Activated gamma-delta T cell treated with Interleukin-2 at 50 U/mL for 16 hours (primary cell): ENCODE measurements at places on chromosomes 3 and 15.

DNA sequence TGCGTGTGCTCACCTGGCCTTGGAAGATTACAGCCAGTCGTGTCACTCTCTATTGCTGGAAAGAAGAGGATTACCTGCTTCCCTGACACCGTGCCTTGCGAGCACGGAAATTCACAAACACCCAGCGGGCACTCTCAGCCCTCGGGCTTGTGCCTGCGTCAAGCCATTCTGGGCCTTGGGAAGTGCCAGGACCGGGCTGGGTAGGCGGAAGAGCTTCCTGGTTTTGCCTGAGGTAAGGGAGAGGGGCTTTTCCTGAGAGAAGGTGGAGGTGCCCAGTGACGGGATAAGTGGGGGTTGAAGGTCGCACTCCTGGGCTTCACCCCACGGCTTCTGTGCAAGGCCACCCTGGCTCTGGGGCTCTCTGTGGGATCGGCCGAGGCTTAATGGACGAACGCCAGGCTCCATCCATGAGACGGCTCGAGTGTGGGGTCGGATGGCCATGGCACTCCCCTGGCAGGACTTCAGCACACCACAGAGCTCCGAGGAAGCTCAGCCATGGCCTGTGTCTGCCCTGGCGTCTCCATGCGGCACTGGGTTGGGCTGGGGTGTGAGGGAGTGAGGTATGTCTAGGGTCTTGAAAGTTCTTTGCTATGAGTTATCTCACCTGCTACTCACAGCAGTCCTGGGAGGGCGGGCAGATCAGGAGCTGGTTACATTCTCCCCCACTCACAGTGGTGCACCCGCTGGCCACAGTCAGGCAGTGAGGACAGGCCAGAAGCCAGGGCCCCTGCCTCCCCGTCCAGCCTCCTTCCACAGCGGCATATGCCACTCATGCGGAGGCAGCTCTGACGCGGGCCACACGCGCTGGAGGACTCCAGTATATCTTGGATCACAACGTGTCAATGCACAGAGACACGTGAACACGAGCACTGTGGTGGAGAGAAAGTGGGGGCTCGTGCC, 209.0 kb downstream of the XXYLT1 start:
- no peak for DNase-seq

- no peak for DNase-seq
These were observed 29.2 kb downstream of the IFT80 start for GRCh38 chr3:160369784-160370183.

GRCh38 chr3:179972881-179973423, 63.8 kb downstream of the PEX5L start:
- DNase-seq, result no peak

DNA sequence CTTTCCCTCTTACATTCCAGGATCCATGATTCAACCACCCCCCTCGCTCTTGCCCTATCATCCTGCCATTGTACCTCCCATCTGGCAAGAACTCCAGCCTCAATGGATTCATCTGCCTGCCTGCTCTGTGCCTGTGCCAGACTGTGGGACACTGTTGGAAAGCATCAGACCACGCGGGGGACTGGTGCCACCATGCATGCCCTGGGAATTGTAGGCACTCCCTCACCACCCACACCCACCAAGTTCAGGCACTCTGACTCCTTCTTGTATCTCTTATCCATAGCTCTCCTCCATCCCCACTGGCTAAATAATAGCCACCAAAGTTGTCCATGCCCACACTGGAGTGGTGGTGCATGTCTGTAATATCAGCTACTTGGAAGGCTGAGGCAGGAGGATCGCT, 143.8 kb downstream of the TPRA1 start:
- DNase-seq, result no peak

DNA sequence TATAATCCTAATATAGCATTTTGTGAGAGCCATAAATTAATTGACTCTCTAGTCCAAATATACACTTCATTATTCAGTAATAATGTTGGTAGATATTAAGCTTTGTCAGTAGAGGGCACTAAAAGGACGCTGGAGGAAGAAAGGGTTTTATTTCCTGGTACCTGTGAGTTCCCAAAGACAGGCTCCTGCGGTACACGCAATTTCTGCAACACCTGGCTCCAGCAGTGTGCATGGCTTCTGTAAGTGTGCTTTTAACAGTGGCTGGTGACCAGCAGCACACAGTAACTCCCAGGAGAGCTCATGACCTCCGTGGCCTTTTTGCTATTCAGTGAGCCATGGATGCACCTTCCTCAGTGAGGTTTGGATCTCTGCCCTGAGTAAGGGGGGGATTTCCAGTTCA, 338.3 kb upstream of the ZNF385D start:
- DNase-seq, result no peak

DNA sequence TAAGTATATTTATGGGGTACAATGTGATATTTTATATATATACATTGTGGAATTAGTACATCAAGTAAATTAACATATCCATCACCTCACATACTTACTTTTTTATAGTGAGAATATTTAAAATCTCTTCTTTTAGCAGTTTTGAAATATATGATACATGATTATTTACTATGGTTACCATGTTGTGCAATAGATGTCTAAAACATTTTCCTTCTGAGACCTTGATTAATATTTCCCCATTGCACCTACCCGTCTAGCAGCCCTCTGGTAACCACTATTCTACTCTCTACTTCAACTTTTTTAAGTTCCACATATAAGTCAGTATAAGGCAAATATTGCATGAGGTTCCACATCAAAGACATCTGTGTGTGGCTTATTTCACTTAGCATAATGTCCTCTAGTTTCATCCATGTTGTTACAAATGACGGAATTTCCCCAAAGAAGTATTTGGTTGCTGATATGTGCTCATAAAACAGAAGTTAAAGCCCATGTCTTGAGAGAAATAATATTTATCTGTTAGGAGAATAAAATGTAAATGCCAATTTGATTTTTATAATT, 29.6 kb upstream of the NFKBIZ start:
- DNase-seq, result no peak

DNA sequence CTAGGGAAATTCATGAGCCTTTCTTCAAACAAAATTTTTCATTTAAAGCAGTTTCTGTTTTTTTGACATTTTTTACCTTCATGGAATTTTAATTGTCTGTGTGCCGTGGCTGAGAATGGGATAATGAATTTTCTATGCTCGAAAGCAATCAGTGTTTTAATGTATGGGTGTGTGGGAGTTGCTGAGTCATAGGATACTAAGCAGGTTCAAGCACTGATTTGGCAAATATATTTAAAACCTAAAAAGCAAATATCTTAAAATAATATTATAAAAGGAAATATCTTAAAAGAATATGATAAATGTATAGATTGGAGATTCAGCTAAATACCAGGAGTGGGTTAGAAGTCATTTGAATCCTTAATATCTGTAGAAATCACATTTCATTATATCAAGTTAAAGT, 173.6 kb upstream of the LRRFIP2 start:
- DNase-seq, result no peak

DNA sequence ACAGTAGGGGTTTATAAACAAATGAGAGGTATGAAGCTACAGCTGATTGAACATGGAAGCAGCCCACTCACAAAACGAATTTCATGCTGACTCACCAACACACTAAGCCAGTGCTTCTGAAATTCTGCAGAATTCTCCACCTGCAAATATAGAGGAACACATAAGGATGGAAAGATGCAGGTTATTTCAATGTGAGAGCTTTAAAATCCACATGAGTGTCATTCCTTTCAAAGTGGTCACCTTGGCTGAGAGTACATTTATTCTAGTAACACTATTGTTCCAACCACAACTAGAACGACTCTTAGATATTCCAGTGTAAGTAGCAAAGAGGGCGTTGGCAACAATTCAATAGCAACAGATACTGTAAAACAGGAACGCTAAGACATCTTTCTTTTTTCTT, 189.9 kb upstream of the TSC22D2 start:
- no peak for DNase-seq

- DNase-seq, result no peak
These were observed 22.2 kb downstream of the BTD start for GRCh38 chr3:15623535-15624440.

GRCh38 chr15:80404761-80405553, 775 bp downstream of the ARNT2 start:
- no peak for DNase-seq

DNA sequence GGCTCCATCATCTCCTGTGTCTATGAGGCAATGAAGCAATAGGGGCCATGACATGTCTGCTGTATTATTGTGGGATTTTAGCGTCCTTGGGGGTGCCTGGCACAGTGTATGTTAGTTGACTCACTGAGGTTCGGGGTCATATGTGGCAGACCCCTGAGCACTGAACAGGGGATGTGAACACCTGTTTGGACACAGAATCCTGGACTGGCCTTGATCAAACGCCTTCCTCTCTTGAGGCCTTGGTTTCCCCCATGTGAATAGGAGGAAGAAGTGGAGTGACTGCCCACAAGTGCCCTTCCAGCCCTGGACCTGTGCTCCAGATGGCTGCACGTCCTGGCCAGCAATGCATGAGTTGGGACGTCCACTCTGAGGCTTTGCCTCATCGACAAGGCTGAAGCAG, 84.2 kb downstream of the HMG20A start:
- no peak for DNase-seq

DNA sequence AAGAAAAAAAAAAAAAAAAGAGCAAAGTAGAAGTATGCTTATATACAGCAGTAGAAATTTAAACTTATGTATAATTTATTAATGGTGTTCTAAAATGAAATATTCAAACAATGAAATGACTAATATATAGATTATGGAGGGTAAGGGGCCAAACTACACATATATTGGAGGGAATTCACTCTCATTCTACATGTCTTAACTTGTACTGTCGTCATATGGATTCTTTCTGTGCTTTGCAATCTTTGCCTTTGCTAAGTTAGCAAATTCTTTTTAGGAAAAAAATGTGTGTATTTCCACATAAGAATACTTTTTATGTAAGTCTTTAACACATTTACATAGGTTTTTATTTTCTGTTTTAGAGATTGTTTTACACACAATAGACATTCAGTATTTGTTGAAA, 118.9 kb upstream of the MBNL1 start:
- DNase-seq, result no peak

GRCh38 chr3:2133146-2133545, 34.5 kb downstream of the CNTN4 start:
- no peak for DNase-seq

GRCh38 chr15:54960266-54960665, 236.5 kb downstream of the RSL24D1 start:
- no peak for DNase-seq
